ENCODE measurements at places on chromosomes 1 and 21. TPM values are rescaled to one million over a fixed set of nuclear protein-coding genes. Genes with fewer than 3 reads are reported as not detected.

DNA sequence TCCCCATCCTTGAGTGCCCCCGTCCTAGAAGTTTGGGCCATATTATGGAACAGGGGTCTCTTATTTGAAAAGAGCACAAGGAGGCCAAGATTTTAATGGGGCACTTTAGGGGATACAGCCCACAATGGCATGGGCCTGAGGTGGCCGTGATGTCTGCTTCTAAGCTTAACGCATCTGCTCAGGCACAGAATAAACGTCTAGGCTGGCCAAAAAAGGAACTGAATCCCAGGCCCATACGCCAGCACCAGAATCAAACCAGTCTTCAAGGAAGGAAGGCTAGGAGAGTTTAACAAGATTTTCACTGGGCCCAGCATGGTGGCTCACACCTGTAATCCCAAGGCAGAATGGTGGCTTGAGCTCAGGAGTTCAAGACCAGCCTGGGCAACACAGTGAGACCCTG lies 9.2 kb upstream of the SARS1 start:
- no peaks in the 10 kb centered on the region for H3K27me3 ChIP-seq
- no peak for DNase-seq
- no peak overlapping the region for H3K27ac ChIP-seq
- peaks cover 24% of the 10 kb centered on the region for H3K4me1 ChIP-seq
- no peak overlapping the region for H3K4me3 ChIP-seq

DNA sequence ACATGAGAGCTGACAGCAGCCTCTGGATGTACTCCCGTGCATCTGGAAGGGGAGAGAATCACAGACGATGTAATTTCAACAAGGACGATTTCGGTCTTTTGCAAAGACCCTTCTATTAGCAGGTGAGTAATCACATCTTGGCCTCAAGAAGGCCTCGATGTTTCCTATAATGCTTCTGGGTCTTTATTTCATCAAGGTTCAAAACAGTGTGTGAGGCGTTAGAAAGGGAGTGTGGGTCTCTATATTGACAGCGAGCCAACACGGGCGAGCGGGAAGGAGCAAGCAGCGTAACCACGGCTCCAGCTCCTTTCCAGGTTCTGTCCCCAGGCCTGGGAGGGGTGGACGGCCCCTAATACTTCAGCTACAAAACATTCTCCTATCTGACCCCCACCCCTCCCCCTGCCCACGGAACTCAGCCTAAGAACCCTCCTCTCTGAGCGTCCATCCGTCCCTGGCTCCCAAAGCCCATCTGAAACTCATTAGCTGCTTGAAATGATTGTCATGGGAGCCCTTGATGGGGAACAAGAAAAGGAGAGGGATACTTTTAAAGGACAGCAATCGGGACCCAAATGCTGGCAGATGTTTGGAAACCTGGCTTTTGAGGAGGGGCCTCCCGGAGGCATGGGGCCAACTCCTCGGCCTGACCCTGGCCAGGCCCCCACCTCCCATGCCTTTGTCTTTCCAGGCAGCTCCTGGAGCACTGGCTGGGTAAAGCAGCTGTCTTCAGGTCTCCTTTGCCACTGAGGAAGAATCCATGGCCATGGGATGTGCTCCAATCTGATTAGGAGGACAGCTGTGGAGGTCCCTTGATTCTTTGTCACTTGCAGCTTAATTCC lies 250.8 kb downstream of the FOXD2 start:
- H3K27me3 ChIP-seq = peaks cover 12% of the 10 kb centered on the region
- H3K4me3 ChIP-seq = no peak overlapping the region
- H3K36me3 ChIP-seq = no peaks in the 10 kb centered on the region
- no peak for DNase-seq
- no peak overlapping the region for H3K27ac ChIP-seq

- H3K4me3 ChIP-seq = peak overlapping the region; percentile 76
- peak overlapping the region; percentile 92 for H3K27ac ChIP-seq
- no peak for DNase-seq
- peaks cover 21% of the 10 kb centered on the region for H3K4me1 ChIP-seq
- H3K27me3 ChIP-seq = no peaks in the 10 kb centered on the region
Observed at GRCh38 chr1:112957133-112957812, 1.3 kb upstream of the SLC16A1 start.

The SPTA1 gene
- not detected for polyA plus RNA-seq

The RPF1 gene
- polyA plus RNA-seq = 31.7 TPM

- no peak overlapping the region for H3K27ac ChIP-seq
- DNase-seq = no peak
- no peak overlapping the region for H3K4me3 ChIP-seq
- no peaks in the 10 kb centered on the region for H3K36me3 ChIP-seq
- H3K4me1 ChIP-seq = no peaks in the 10 kb centered on the region
- no peaks in the 10 kb centered on the region for H3K27me3 ChIP-seq
Observed at GRCh38 chr1:50080904-50081586, 27.7 kb upstream of the ELAVL4 start.

- H3K27ac ChIP-seq = no peak overlapping the region
- no peak overlapping the region for H3K4me3 ChIP-seq
- DNase-seq = no peak
- H3K36me3 ChIP-seq = no peaks in the 10 kb centered on the region
- no peaks in the 10 kb centered on the region for H3K4me1 ChIP-seq
Observed at GRCh38 chr1:242800521-242800920, 276.0 kb upstream of the PLD5 start.

The ANKRD45 gene
- polyA plus RNA-seq = 0.18 TPM

DNA sequence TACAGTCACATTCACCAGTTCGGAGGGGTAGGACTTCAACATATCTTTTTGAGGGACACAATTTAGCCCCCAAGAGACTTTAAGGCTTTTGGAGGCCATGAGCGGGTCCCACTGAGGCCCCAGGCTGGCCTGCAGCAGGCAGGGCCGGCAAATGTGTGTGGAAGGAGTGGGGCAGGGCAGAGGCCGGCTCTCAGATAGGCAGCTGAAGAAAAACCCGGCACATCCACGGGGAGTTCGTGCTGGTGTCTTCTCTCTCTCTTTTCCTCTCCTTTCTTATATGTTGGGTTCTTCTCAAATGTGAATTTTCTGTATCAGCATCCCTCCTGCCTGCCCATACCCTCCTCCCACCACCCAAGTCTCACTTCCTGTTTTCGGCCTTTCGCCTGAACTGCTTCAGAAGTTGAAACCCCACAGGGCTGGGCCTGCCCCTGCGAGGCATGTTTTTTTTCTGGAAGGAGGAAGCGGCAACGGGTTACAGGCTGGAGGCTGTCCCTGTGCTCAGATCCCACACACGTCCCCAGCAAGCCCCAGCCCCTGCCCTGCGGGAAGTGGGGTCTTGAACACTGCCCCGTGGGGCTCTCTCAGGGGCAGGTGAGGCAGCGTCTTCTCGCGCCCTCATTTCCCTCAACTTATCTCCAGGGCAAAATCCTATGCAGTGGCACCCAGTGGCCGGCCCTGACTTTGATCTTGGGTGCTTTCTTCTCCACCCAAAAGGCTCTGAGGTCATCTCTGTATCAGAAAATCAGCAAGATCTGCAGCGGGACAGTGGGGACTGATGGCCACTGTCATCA lies 9.7 kb upstream of the UMODL1 start:
- H3K4me1 ChIP-seq = peaks cover 49% of the 10 kb centered on the region
- no peak overlapping the region for H3K27ac ChIP-seq
- no peak for DNase-seq
- H3K36me3 ChIP-seq = no peaks in the 10 kb centered on the region

DNA sequence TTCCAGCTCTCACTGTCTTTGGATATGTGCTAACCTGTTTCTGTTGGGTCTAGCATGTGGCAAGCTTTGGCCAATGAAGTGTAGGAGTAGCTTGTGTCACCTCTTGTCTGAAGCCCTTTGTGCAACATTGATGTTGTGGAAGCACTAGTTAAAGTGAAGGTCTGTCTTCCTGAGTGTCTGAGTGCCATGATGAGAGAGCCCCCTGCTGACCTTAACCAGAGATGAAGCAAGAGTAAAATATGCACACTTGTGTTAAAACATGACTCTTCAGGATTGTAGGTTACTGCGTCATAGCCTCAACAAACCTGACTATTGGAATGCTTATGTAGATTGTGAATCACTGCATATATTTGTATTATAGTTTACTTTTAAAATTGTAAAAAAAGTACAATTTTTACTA lies 103.7 kb downstream of the NCAM2 start:
- H3K27me3 ChIP-seq = no peaks in the 10 kb centered on the region
- no peaks in the 10 kb centered on the region for H3K4me1 ChIP-seq
- no peak for DNase-seq
- H3K27ac ChIP-seq = no peak overlapping the region

DNA sequence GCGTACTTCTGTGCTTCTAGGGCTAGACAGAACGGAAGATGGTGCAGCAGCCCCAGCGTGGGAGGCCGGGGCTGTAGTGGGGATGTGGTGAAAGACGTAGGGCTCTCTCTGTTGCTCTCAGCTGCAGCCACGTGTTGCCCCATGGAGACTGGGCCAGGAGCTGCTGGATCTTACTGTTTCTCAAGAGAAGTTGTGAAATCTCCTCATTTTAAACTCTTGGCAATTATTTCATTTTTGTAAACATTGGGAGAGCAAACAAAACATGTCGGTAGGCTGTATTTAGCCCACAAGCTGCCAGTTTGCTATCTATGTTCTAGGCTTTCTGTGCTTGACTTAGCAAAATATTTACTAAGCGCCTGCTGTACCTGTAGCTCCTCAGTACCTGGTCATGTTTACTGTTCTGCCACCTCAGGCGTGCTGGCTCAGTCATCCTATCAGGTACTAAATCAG lies 15.9 kb upstream of the ELOA start:
- H3K27ac ChIP-seq = no peak overlapping the region
- H3K27me3 ChIP-seq = no peaks in the 10 kb centered on the region
- H3K36me3 ChIP-seq = no peaks in the 10 kb centered on the region
- H3K4me1 ChIP-seq = peaks cover 4% of the 10 kb centered on the region

The LMX1A gene
- polyA plus RNA-seq = not detected

DNA sequence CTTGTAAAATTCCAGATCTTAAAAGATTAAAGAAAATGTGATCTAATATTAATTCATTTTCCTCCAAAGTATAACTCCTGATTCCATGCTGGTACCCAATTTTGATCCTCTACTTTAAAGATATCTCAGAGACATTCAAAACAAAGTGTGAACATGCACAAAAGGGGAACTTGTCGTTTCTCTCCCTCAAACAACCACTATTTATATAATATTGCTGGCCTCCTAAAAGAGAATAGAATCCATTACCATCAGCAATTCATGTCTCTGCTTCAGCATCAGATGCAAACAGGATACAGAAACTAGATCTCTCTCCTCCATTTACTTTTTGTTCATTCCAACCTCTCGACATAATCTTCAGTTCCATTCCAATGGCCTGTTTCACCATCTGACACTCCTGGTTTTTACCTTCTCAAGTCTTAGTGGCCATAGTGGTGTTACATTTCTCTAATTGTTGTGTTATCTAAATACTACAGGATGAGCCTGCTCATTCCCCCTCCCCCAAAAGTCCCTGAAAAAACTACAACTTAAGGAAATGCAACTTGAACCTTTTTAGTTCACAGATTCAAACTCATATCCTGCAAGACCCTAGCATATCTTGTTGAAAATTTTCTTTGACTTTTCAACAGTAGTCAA lies 4.1 kb downstream of the NRIP1 start:
- no peaks in the 10 kb centered on the region for H3K36me3 ChIP-seq
- no peaks in the 10 kb centered on the region for H3K27me3 ChIP-seq
- DNase-seq = no peak
- H3K4me3 ChIP-seq = no peak overlapping the region
- H3K4me1 ChIP-seq = peaks cover 23% of the 10 kb centered on the region

GRCh38 chr1:41623736-41624135 lies 139.3 kb upstream of the EDN2 start:
- no peaks in the 10 kb centered on the region for H3K27me3 ChIP-seq
- no peak for DNase-seq
- H3K4me1 ChIP-seq = peaks cover 29% of the 10 kb centered on the region
- H3K4me3 ChIP-seq = no peak overlapping the region

DNA sequence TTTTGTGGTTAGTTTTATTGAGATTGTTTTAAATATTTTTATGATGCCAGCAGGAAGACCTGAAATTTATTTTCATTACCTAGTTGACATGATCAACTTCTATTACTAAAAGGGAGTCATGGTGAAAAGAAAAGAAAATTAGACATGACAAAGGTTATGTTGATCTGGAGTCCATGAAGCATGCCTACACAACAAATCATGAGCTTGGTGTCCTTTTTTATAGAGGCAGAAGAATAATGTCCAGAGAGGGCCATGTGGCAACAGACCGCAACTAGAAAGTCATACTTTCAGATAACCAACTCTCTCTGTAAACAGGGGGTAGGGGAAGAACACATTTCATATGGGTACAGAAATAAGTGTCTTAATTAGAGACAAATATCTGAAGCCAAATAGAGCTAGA lies 175.5 kb upstream of the HOOK1 start:
- no peak for DNase-seq
- H3K4me3 ChIP-seq = no peak overlapping the region
- H3K36me3 ChIP-seq = no peaks in the 10 kb centered on the region
- no peaks in the 10 kb centered on the region for H3K27me3 ChIP-seq

- H3K27ac ChIP-seq = no peak overlapping the region
- H3K4me1 ChIP-seq = peaks cover 25% of the 10 kb centered on the region
- DNase-seq = no peak
- H3K36me3 ChIP-seq = peaks cover 2% of the 10 kb centered on the region
Observed at GRCh38 chr1:42679364-42679983, 2.7 kb upstream of the YBX1 start.

GRCh38 chr1:98766255-98766654 lies 104.7 kb downstream of the SNX7 start:
- DNase-seq = no peak
- H3K27me3 ChIP-seq = no peaks in the 10 kb centered on the region
- H3K4me1 ChIP-seq = no peaks in the 10 kb centered on the region
- no peaks in the 10 kb centered on the region for H3K36me3 ChIP-seq
- no peak overlapping the region for H3K4me3 ChIP-seq

The OR2G6 gene
- polyA plus RNA-seq = not detected

GRCh38 chr1:183638649-183639387 lies 3.2 kb upstream of the ARPC5 start:
- H3K27me3 ChIP-seq = no peaks in the 10 kb centered on the region
- no peak for DNase-seq
- H3K27ac ChIP-seq = no peak overlapping the region
- H3K36me3 ChIP-seq = no peaks in the 10 kb centered on the region

DNA sequence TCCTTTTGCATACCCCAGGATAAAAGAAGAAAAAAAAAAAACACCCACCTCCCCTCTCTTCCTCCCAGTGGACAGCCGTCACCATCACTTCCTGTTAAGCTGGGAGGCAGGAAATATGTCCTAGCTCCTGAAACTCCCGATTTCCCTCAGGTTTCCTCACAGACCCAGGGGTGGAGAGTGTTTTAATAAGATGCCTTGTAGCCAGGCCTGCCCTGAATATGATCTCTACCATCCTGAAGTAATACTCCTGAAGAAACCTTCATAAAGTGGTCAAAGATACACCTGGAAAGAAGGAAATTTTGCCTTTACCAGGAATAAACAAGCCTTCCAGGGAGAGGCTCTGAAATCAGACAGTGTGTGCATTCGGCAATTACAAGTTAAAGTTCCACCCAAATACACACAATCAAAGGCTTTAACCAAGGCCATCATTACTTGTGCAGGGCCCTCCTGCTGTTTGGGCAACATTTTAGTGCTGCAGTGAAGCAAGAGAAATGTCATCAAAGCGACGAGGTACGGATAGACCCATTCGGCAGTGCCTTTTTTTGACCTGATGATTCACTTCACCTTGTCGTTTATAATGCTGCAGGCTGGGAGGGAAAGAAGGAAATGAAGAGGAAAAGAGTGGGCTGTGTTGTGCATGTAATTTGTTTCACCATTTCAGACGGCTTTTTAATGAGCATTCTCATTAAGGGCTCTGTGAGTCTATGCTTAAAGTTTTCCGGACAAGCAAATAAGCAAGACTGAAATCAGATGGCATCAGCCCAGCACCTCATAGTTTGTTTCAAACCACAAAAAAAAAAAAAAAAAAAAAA lies 41.0 kb upstream of the RASAL2 start:
- no peak overlapping the region for H3K4me3 ChIP-seq
- no peak for DNase-seq
- no peak overlapping the region for H3K27ac ChIP-seq

The KRTAP13-2 gene
- not detected for polyA plus RNA-seq

Measured in keratinocyte (primary cell).